Activated T-cell treated with anti-CD3 and anti-CD28 coated beads for 48 hours (primary cell): ENCODE measurements at places on chromosomes 12 and 14.

GRCh38 chr14:24353559-24354481, 14.0 kb upstream of the RIPK3 start:
- no peak for DNase-seq

DNA sequence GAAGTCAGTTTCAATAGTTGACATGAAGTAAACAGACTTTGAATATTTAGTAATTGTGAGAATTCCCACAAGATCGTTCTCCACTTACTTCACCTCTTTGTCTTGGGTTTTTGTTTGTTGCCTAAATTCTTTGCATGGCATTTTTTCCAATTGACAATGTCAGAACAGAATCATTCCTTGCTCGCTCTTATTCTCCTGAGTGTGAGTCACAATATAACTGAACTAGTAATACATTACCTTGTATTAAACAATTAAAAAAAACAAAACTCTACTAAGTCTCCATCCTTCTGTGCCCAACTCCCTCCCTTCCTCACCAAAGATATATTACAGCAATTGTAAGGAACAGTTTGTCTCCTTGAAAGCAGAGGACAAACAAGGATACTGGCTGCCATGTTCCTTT, 638.8 kb upstream of the NOVA1 start:
- DNase-seq, result no peak

- DNase-seq, result no peak
Observed at GRCh38 chr12:12441429-12441807, 84.5 kb downstream of the BORCS5 start.

DNA sequence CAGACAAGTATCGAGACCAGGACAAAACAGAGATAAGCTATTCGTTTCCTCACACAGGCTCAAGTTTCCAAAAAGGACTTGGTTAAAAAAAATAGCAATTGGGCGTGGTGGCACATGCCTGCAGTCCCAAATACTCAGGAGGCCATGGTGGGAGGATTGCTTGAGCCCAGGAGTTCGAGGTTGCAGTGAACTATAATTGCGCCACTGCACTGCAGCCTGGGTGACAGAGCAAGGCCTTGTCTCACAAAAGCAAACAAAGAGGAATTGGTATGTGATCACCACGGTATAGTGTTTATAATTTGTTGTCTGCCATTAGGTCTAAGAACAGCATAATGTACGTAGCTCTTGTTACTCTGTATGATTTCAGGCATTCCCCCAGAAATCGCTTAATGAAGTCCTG, 175.3 kb downstream of the DERA start:
- DNase-seq, result no peak

DNA sequence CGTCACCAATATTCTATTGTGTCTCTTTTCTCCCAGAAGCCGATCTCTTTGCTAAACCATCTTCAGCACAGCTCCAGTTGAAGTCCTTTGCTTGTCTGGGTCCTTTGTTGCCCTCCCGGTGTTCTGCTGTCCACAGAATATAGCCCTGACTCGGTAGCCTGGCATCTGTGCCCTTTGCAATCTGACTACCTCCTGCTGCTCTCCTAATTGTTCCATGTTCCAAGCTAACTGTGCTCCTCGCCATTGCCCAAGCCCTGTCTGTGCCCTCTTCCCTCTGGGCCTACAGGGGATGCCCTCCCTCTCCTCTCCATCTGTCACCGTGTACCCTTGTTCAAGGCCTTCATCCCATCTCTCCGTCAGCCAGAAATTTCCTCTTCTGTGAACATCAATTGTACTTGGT, 306.3 kb downstream of the APAF1 start:
- DNase-seq, result no peak

DNA sequence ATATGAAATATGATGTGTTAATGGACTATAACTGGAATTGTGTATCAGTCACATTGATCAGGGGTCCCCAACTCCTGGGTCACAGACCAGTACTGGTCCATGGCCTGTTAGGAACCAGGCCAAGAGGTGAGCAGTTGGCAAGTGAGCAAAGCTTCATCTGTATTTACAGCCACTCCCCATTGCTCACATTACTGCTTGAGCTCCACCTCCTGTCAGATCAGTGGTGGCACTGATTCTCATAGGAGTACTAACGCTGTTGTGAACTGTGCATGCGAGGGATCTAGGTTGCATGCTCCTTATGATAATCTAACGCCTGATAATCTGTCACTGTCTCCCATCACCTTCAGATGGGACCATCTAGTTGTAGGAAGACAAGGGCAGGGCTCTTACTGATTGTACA, 72.3 kb downstream of the CDK17 start:
- DNase-seq, result no peak

DNA sequence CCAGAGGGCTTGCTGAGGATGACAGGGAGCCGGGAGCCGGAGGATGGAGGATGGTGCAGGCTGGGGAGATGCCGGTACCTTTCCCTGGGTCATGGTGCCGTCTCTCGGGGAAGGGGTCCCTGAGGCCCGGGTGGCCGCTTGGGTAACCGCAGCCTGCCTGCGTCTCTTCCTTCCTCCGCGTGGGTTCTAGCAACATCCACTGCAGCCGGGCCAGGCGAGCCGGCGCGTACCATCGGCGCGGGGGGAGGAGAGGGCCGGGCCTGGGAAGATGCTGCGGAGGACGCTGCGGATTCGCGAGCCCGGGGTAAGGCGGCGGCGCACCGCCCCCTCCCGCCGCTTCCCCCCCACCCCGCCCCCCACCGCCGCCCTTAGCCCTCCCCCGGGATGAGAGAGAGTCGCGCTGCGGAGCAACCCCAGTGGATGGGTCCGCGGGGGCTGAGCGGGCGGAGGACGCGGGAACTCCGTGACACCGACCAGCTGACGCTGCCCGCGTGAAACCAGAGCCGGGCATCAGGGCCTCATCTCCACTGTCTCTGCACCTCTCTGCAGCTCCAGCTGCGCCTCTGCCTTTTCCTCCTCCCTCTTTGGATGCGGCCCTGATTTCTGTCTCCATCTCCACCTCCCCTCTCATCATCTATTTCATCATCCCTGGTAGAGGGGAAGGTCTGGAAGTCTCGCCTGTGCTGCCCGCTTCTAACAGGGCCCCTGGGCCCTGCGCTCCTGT, at the start of gene FAIM2:
TSS of gene FAIM2 (minus strand) at position 201 of the 724 bp plus-strand sequence. CDS start at position 93, 108 bp downstream.
- DNase-seq, result peak; percentile 33

DNA sequence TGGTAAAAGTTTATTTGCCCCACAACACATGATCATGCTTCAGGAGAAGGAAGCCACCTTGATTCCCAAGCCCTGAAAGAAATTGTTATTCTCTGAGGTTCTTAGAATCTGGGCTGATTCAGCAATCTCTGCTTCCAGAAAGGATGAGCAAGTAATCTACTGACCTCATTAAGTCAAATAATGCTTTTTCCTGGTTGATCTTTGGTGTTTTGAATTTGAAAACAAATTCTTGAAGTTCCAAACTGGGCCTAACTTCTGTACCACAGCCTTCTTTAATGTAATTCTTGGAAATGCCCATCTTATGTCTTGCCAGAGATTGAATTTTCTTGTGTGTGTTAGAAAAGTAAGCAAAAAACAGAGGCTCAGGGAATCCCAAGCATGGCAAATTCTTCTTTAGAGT, 319.2 kb upstream of the DDHD1 start:
- no peak for DNase-seq

- no peak for DNase-seq
Observed at GRCh38 chr12:39780913-39781446, 161.4 kb upstream of the ABCD2 start.

DNA sequence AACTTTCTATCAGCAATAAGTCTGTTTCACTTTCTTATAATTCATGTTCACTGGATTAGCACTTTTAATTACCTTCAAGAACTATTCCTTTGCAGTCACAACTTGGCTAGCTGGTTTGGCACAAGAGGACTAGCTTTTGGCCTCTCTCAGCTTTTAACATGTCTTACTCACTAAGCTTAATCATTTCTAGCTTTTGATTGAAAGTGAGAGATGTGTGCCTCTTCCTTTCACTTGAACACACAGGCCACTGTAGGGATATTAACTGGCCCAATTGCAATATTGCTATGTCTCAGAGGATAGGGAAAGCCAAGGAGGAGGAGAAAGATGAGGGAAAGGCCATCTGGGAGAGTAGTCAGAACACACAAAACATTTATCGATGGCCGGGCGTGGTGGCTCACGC, 92.7 kb downstream of the PRICKLE1 start:
- no peak for DNase-seq
